Right lobe of liver (tissue), 6 donors: ENCODE measurements at places on chromosomes 7 and 10. TPM values are rescaled to one million over a fixed set of nuclear protein-coding genes. Genes with fewer than 3 reads are reported as not detected.
A peak's percentile ranks its signal among the peaks of the same experiment; 100 is the strongest.

GRCh38 chr10:93319096-93319495 is 163.0 kb downstream of the MYOF start:
- H3K4me1 ChIP-seq: no peaks in the 10 kb centered on the region
- no peaks in the 10 kb centered on the region for H3K27me3 ChIP-seq
- no peaks in the 10 kb centered on the region for H3K36me3 ChIP-seq
- H3K27ac ChIP-seq: no peak overlapping the region
- DNase-seq: no peak

DNA sequence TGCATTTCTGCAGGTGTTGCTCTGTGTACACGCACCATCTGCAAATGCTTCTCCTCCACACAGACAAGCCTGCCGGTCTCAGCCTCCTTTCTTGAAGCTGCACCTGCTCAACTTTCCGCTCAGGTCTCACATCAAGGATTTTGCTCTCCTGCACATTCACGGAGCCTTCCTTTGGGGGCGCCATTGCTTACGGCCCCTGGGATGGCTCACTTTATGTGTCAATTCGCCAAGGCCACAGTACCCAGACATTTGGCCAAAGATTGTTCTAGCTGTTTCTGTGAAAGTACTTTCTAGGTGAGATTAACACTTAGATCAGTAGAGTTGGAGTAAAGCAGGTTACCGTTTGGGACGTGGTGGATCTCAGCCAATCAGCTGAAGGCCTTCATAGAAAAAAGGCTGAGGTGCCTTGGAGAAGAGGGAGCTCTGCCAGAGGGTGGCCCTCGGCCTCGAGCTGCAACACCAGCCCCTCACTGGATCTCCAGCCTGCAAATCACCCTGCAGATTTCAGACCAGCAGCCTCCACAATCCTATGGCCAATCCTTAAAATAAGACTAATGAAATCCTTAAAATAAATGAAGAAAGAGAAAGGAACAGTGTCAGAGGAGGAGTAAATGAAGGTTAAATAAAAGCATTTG is 39.9 kb upstream of the PPP2R2D start:
- H3K36me3 ChIP-seq: no peaks in the 10 kb centered on the region
- H3K27me3 ChIP-seq: no peaks in the 10 kb centered on the region
- H3K4me3 ChIP-seq: no peak overlapping the region
- DNase-seq: no peak
- H3K4me1 ChIP-seq: no peaks in the 10 kb centered on the region
- no peak overlapping the region for H3K27ac ChIP-seq

CALHM3 gene
- total RNA-seq: not detected

CYP2C19 gene
- 12.4 TPM for total RNA-seq

GRCh38 chr10:126090911-126091728 is 194.8 kb downstream of the FANK1 start:
- H3K36me3 ChIP-seq: no peaks in the 10 kb centered on the region
- no peak for DNase-seq
- H3K27ac ChIP-seq: no peak overlapping the region
- H3K4me3 ChIP-seq: no peak overlapping the region

GNGT1 gene
- not detected for total RNA-seq

DNA sequence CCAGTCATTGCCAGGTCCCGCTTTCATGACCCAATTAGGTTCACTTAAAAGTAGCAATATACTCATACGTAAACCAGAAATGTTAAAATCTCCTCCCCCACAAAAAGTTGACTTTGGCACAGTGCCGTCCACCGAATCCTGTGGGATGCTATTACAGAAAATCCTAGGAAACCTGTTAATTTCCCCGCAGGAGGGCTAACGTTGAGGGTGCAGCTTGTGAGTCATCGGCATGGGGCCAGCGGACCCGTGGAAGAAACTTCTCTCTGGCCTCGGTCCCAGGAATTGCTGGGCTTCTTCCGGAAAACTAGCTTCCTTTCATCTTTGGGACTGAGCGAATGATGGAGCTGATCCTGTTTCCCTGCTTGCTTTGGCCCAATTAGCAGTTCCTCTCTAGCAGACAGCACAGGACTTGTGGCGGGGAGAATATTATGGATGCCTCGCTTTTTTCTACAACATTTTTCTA is 13.5 kb downstream of the CRYGN start:
- no peaks in the 10 kb centered on the region for H3K27me3 ChIP-seq
- DNase-seq: no peak
- no peak overlapping the region for H3K27ac ChIP-seq
- H3K36me3 ChIP-seq: no peaks in the 10 kb centered on the region

DNA sequence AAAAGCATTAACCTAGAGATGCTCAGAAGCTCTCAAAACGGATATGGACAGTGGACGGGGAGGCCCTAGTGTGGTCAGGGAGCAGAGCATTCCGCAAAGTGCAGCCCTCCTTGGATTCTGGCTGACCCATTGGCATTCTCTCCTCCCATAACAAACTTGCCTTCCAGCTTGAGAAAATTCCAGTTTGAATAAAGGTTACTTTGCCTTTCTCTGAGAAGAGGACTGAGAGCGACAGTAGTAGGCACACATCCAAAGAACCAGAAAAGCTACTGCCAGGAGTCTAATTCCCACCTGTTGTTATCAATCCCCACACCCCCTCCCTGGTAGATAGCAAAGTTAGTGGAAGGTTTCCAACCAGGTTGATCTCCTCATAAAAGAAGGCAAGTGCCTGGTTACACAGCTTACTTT is 84.7 kb upstream of the TRIL start:
- no peak overlapping the region for H3K27ac ChIP-seq
- no peak overlapping the region for H3K4me3 ChIP-seq
- H3K36me3 ChIP-seq: no peaks in the 10 kb centered on the region
- H3K27me3 ChIP-seq: no peaks in the 10 kb centered on the region

DNA sequence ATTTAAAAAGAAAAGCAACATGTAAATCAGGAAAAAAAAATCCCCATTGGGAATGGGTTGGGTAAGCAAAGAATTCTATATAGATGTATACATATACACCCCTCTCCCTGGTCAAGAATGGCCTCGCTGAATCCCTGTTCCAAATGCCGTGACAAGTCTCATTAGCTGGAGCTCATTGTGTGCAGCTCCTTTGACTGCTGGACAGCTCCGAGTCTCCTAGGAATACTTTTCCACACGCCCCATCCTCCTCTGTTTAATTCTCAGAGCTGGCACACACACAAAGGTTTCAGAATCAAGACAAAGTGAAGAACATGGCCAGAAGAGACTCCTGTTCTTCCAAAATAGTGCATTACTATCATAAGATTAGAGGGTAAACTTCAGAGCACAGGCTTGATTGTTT is 130.9 kb upstream of the MKLN1 start:
- no peaks in the 10 kb centered on the region for H3K27me3 ChIP-seq
- no peaks in the 10 kb centered on the region for H3K36me3 ChIP-seq
- no peak overlapping the region for H3K27ac ChIP-seq
- DNase-seq: no peak
- H3K4me1 ChIP-seq: no peaks in the 10 kb centered on the region

DNA sequence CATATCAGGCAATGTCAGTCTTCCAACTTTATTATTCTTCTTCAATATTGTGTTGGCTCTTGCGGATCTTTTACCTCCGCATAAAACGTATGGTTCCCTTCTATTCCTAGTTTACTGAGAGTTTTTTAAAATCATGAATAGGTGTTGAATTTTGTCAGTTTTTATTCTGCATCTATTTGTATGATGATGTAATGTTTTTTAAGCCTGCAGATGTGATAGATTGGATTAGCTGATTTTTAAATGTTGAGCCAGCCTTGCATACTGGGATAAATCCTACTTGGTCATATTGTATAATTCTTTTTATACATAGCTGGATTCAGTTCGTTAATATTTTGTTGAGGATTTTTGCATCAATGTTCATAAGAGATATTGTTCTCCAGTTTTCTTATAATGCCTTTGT is 9.2 kb upstream of the OR2F1 start:
- no peak overlapping the region for H3K27ac ChIP-seq
- no peak overlapping the region for H3K4me3 ChIP-seq
- DNase-seq: no peak
- H3K27me3 ChIP-seq: no peaks in the 10 kb centered on the region

- H3K27me3 ChIP-seq: no peaks in the 10 kb centered on the region
- DNase-seq: no peak
- no peaks in the 10 kb centered on the region for H3K4me1 ChIP-seq
- no peak overlapping the region for H3K27ac ChIP-seq
- no peak overlapping the region for H3K4me3 ChIP-seq
Observed at GRCh38 chr10:122419876-122420623, 34.4 kb upstream of the ARMS2 start.

CC2D2B gene
- total RNA-seq: 0.33 TPM

PSMG3 gene
- 20.3 TPM for total RNA-seq

GRCh38 chr7:133609806-133610205 is 356.9 kb downstream of the EXOC4 start:
- H3K4me1 ChIP-seq: no peaks in the 10 kb centered on the region
- H3K4me3 ChIP-seq: no peak overlapping the region
- DNase-seq: no peak
- no peaks in the 10 kb centered on the region for H3K36me3 ChIP-seq
- H3K27me3 ChIP-seq: no peaks in the 10 kb centered on the region

ADAMTS14 gene
- total RNA-seq: 0.06 TPM

CYP26C1 gene
- 0.10 TPM for total RNA-seq

DNA sequence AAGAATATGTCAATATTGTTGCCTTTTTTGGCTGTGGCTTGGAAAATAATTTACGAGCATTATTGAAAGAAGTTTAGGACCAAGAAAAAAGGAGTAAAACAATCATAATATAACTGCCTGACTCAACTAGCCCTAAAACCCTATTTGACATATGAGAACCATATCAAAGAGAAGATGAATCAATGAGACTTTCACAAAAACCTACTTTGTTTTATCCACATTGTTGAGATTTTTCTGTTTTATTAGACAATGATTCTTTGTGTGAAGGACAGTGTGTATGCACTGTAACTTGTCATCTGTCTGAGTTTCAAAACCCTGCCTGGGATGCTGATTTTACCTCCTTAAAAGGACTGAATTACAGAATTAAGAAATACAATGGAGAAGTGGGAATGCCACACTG is 19.0 kb downstream of the SOSTDC1 start:
- H3K4me3 ChIP-seq: no peak overlapping the region
- DNase-seq: no peak
- no peaks in the 10 kb centered on the region for H3K36me3 ChIP-seq
- H3K4me1 ChIP-seq: no peaks in the 10 kb centered on the region
- no peak overlapping the region for H3K27ac ChIP-seq

- no peaks in the 10 kb centered on the region for H3K27me3 ChIP-seq
- H3K4me1 ChIP-seq: no peaks in the 10 kb centered on the region
- no peaks in the 10 kb centered on the region for H3K36me3 ChIP-seq
Observed at GRCh38 chr7:85237721-85238120, 50.9 kb upstream of the SEMA3D start.

NUTM2E gene
- not detected for total RNA-seq

NPTX2 gene
- 1.3 TPM for total RNA-seq

- no peaks in the 10 kb centered on the region for H3K27me3 ChIP-seq
- no peak overlapping the region for H3K4me3 ChIP-seq
- no peaks in the 10 kb centered on the region for H3K36me3 ChIP-seq
- DNase-seq: no peak
Observed at GRCh38 chr10:35963685-35964084, 321.6 kb upstream of the FZD8 start.

GRCh38 chr7:126541406-126541805 is 711.3 kb downstream of the GRM8 start:
- H3K4me1 ChIP-seq: no peaks in the 10 kb centered on the region
- H3K4me3 ChIP-seq: no peak overlapping the region
- DNase-seq: no peak

H2BK1 gene
- total RNA-seq: not detected

ZNHIT1 gene
- total RNA-seq: 153 TPM

DNA sequence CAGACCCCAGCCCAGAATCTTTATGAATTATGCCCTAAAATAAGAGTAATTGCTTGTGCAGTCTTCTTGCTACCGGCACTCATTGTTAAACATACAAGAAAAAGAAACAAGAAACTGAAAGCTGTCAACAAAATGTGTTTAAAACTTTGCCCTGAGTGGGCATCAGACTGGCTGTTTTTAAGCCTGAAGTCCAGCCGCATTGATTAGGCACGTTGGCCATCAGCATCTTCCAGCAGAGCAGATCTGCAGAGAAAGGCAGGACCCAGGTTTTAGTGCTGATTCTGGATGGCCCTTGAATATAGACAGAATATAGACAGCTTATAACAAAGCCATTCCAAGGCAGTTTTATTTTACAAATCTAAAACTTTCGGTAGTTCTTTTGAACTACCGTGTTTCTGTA is 102.8 kb downstream of the POLL start:
- no peak overlapping the region for H3K27ac ChIP-seq
- H3K36me3 ChIP-seq: no peaks in the 10 kb centered on the region
- no peaks in the 10 kb centered on the region for H3K27me3 ChIP-seq
- H3K4me3 ChIP-seq: peak overlapping the region; percentile 5
- no peak for DNase-seq
- no peaks in the 10 kb centered on the region for H3K4me1 ChIP-seq

GRCh38 chr7:80581486-80582260 is 56.8 kb upstream of the CD36 start:
- H3K36me3 ChIP-seq: no peaks in the 10 kb centered on the region
- peaks cover 4% of the 10 kb centered on the region for H3K4me1 ChIP-seq
- H3K27me3 ChIP-seq: no peaks in the 10 kb centered on the region

PALD1 gene
- total RNA-seq: 1.4 TPM

DNA sequence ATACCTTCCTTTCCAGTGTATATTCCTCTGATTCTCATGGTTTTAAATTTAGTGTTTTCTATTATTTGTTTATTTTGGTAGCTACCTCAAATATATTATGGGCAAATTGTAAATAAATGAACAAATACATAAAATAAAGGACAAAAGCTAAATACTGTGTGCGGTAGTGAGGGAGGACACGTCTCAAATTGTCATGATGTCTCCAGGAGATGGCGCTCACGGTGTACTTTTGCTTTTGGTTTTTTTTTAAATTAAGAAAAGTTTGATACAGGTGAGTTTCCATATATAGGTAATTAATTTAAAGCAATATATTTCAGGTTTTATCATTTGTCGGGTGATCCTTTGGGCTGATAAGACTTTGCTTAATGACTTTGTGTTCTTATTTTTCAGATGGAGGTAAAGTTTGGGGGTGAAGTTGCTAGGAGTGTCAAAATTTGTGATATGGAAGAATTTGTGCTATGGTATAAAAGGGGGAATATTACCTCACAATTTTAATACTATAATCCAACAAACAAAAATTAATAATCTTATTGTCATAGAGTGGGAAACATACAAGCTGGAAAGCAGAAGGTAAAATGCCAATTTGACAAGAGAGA is 68.4 kb upstream of the TMEM229A start:
- no peak for DNase-seq
- no peak overlapping the region for H3K27ac ChIP-seq
- no peaks in the 10 kb centered on the region for H3K27me3 ChIP-seq
- no peak overlapping the region for H3K4me3 ChIP-seq
- H3K4me1 ChIP-seq: no peaks in the 10 kb centered on the region
- no peaks in the 10 kb centered on the region for H3K36me3 ChIP-seq

DNA sequence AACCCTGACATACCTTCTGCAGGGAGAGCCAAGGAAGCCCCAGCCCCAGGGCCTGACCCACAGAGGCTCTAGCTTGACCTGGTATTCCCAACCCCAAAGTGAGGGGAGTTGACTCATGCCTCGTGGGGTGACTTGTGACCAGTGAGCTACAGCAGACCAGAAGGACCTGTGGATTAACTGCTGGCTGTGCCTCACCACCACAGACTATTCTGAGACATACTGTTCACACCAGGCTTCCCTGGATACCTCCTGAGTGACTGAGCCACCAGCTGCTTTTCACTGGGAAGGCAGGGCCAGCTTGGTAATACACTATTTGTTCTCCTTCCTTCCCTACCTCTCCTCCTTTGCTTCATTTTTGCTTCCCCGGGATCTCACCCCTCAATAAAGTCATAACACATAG is 7.3 kb downstream of the PLXNA4 start:
- H3K4me3 ChIP-seq: no peak overlapping the region
- no peaks in the 10 kb centered on the region for H3K4me1 ChIP-seq
- H3K36me3 ChIP-seq: no peaks in the 10 kb centered on the region
- H3K27ac ChIP-seq: no peak overlapping the region
- H3K27me3 ChIP-seq: no peaks in the 10 kb centered on the region

TAS2R4 gene
- 0.42 TPM for total RNA-seq
